ENCODE measurements at places on chromosomes 5 and 9.

GRCh38 chr5:115532517-115532916, 12.1 kb downstream of the FEM1C start:
- DNase-seq: peak; percentile 23

- peak; percentile 37 for DNase-seq
Observed at GRCh38 chr5:86968301-86968753, 299.4 kb upstream of the RASA1 start.

GRCh38 chr9:5947912-5948311, 57.2 kb downstream of the MLANA start:
- no peak for DNase-seq

GRCh38 chr9:6777213-6777902, 19.6 kb downstream of the KDM4C start:
- no peak for DNase-seq

- no peak for DNase-seq
Observed at GRCh38 chr9:110602281-110602680, 22.7 kb upstream of the SVEP1 start.

GRCh38 chr9:119483153-119483552, 113.9 kb upstream of the BRINP1 start:
- no peak for DNase-seq

- no peak for DNase-seq
Observed at GRCh38 chr5:28408651-28409050, 1370.3 kb upstream of the CDH9 start.

Data from suppressor macrophage (primary cell).